ENCODE measurements at places on chromosomes 1 and 21.

- DNase-seq: no peak
These were observed 20.0 kb downstream of the PIK3CD start for GRCh38 chr1:9671377-9672140.

- no peak for DNase-seq
These were observed 687 bp downstream of the TGFBR3 start for GRCh38 chr1:91885213-91885715.

DNA sequence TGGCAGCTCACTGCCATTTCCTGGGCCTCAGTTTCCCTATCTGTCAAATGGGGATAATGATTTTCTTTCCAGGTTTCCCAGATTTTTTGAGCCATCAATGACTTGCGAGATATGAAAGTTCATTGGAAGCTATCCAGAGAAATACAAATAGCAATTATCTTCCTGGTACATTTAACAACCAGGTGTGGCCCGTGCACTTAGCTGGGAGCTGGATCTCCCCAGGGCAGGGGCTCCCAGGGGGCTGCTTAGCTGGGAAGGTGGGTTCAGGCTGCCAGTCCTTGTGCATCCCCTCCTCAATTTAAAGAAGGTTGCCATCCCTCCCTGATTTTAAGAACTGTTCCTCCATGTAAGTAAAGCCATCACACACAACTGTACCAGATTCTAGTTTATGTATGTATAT, 3.6 kb upstream of the TMEM54 start:
- DNase-seq: no peak

DNA sequence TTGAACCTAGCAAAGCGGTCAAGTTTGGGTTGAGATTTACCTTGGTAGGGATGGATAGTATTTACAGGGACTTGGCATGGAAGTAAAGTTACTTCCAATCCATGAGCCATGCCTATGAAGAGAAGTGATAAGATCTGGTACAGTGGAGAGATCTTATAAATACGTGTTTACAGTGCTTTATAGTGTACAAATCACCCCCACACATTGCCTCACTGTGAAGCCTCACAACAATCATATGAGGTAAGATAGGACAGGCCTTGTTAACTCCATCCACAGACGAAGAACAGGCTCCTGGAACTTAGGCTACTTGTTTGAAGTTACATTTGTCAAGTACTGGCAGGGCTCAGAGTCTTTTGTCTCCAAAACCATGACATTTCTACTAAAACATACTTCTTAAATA, 159.8 kb downstream of the PLPPR4 start:
- no peak for DNase-seq

GRCh38 chr1:228151180-228151925, 1.6 kb downstream of the GJC2 start:
- no peak for DNase-seq

DNA sequence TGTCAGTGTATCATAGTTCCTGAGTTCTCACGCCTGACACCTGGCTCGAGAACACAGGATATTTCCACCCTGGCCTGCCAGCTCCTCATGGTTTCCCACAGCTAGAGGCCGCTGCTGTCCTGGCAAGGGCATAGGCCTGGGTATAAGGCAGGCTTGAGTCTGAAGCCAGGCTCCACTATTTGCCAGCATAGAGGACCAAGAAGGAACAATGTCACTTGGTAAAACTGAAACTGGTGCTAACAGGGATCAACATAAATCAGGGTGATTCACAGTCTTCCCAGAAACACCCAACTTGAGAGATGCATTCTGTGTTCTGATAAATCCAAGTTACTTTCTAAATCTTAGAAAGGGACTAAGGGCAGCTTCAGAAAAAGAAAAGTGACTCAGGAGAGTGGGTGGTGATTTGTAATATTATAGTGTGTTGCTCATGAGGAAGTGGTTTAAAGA, 6.9 kb upstream of the S100A2 start:
- peak; percentile 20 for DNase-seq

- DNase-seq: no peak
These were observed 1.8 kb upstream of the CSF1 start for GRCh38 chr1:109908836-109909235.

DNA sequence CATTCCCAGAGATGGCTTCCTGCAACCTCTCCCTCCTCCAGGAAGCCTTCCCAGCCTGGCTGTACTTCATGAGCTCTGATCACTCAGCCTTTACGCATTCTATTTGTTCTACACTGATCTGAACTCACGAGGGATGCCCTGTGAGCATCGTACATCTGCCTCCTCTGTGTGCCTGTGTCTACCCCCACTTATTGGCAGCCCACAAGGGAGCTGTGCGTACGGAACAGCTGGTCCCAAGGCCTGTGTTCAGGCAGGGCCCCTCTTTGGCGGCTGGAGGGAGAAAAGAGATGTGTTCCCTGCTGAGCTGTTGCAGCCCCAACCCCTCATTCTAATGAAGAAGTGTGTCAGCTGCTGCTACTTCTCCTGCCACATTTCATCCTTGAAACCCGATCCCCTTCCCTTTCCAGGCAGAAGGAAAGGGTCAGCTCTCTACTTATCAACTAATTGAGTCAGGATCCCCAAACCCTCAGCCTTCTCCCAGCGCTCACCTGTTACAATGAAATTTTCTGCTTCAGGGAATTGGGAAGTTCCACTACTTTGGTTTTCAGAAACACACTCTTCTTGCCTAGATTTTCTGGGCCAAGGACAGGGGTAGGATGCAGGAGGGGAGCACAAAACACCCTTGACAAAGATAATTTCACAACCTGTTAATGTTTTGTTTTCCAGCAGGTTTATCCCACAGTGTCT, 3.2 kb downstream of the INKA2 start:
- no peak for DNase-seq

DNA sequence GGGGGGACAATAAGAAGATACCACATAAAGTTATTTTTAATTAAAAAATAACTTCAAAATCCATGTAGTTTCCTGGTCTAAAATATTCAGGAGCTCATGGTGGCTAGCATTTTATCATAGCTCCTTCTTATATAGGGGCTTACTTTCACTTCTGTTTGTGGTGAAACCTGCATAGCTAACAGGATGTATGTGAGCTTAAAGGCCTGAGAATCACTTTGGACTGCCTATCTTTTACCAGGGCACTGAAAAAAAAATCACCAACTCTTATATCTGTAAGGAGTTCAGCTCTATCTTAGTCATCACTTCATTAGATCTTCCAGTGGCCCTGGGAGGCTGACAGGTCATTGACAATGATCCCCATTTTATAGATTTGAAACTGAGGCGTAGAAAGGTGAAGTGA, 21.3 kb downstream of the UROD start:
- no peak for DNase-seq

DNA sequence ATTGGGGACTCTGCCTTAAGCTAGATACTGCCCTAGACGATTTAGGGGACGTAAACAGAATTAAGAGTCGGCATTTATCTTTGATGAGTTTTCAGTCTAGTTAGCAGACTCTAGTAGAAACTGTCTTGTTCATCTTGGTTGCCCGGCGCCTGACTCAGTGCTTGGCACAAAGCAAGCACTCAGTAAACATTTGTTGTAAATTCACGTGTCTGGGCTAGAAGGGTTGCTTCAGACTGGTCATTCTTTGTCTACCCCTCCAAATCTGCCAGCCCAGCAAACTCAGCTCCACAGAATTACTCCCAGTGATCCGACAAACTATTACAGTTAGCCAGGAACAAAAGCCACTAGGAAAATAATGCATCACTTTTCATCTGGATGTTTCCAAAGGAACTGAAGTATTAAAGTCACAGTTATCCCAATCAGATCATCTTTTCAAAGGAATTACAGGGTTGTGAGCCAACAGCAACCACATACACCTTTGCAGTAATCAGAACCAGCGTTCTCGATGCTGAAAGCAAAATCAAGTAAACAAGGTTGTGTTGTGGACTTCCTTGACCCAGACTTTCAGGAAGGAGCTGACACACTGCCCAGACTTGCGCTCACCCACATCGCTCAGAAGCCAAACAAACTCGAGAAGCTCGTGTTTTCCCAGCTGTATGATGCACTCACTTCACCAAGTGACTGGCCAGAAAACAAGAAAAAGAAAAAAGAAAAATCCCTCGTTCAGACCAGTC, 66.5 kb upstream of the GADD45A start:
- no peak for DNase-seq

- no peak for DNase-seq
These were observed 21.7 kb upstream of the GRIK1 start for GRCh38 chr21:29961291-29962027.

- no peak for DNase-seq
These were observed 238.2 kb upstream of the SGIP1 start for GRCh38 chr1:66295803-66296202.

DNA sequence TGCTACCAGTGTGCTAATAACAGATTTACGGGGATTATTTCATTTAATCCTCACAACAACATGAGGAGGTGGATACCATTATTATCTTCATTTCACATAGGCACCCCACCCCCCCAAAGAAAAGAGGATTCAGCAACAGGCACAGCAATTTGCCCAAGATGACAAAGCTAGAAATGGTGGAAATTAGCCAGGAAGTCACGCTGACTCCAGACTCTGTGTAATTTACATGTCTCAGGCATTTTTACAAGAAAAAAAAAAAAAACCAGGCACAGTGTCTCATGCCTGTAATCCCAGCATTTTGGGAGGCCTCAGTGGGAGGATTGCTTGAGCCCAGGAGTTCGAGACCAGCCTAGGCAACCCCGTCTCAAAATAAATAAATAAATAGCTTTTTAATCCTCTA, 37.5 kb upstream of the PRDM2 start:
- DNase-seq: no peak

- DNase-seq: no peak
These were observed 66.6 kb downstream of the RGS18 start for GRCh38 chr1:192224846-192225245.

GRCh38 chr1:231748760-231749415, 122.3 kb downstream of the DISC1 start:
- DNase-seq: no peak

DNA sequence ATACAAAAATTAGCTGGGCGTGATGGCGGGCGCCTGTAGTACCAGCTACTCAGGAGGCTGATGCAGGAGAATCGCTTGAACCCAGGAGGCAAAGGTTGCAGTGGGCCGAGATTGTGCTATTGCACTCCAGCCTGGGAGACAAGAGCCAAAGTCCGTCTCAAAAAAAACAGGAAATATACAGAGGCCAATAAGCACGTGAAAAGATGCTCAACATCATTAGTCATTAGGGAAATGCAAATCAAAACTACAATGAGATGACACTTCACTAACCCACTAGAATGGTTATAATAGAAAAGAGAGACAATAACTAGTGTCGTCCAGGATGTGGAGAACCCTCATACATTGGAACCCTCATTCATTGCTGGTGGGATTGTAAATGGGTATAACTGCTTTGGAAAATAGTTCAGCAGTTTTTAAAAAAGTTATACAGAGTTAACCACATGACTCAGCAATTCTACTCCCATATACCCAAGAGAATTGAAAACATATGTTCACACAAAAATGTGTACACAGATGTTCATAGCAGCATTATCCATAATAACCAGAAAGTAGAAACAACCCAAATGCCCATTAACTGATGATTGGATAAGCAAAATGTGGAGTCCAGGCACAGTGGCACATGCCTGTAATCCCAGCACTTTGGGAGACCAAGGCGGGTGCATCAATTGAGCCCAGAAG, 6.4 kb upstream of the E2F2 start:
- no peak for DNase-seq

Data from NCI-H1930 (cell line).